Bronchial epithelial cell (primary cell): ENCODE measurements at places on chromosomes 4 and X. TPM values are rescaled to one million over a fixed set of nuclear protein-coding genes. Genes with fewer than 3 reads are reported as not detected.

DNA sequence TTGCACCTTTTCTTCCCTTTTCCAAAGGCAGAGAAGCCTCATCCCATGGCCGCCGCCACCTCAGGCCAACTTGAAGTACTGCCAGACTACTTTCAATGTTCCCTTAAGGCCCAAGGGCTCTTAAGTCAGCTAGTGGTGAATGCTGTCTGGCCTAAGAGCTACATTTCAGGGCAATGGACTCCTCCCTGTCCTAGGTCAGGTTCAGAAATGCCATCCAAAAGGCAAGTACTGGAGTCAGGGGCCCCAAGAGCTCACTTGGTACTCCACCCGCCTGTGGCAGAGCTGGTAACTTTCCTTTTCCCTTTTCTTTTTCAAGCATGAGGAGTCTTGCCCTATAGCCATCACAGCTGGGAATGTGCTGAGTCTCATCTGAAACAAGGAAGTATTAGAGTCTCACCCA is 327.1 kb downstream of the NAP1L3 start:
- no peak for DNase-seq

DNA sequence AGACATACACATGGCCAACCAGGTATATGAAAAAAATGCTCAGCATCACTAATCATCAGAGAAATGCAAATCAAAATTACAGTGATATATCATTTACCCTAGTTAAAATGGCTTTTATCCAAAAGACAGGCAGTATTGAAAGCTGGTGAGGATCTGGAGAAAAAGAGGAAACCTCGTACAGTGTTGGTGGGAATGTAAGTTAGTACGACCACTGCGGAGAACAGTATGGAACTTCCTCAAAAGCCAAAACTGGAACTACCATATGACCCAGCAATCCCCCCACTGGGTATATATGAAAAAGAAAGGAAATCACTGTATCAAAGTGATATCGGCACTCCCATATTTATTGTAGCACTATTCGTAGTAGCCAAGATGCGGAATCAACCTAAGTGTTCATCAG is 23.4 kb downstream of the ABHD18 start:
- no peak for DNase-seq

DNA sequence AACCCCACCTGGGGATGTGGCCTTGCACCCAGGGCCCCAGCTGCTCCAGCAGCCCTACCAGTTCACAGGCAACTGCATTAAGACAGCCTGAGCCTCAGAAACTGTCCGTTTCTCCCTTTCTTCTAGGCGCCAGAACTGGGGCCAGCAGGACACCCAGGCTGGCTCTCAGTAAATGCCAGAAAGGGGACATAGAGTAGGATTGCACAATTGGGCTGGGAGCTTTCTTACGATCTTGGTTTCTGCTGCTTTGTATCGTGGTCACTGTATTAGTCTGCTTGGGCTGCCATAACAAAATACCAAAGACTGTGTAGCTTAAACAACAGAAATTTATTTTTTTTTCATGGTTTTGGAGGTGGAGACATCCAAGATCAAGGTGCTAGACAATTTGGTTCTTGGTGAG is 48.4 kb downstream of the NALF2 start:
- no peak for DNase-seq

- no peak for DNase-seq
These were observed 197.6 kb downstream of the ASB9 start for GRCh38 chrX:15072259-15072658.

DNA sequence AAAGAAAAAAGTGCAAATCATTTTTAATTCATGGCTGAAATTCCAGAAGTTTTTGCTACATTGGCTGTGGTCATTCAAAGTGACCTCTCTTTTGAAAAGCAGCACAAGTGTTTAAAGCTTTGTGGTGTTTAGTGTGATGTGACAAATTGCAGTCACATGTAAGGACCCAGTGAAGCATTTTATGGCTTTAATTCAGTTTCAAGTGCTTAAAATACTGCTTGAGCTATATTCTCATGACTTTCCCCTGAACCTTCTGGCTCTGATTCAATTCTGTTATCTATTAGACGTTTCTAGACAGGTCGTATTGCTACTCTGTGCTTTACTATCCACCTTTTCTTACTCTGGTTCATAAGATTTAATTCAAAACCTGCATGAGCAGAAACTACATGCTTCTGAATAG is 105.8 kb downstream of the FAT4 start:
- DNase-seq = no peak

DNA sequence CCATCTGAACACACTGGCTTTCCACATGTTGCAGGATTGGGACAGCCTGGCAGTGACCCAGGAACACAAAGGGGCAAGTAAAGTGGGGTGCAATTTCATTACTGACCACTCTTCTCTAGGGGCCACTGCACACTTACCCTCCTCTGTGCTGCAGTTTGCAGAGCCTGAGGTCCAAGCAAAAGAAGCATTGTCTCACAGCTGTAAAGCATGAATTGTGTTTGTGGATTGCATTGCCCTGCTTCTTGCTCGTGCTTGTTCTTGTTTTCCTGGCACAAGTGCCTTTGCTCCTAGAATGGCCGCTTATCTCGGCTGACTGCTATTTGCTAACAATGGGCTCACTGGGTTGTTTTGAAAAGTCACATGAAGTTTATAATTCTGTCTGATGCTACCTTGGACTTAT is 209.1 kb upstream of the JADE1 start:
- peak; percentile 56 for DNase-seq

GRCh38 chr4:115219315-115219860 is 106.0 kb upstream of the NDST4 start:
- no peak for DNase-seq

- no peak for DNase-seq
These were observed 4.8 kb upstream of the SYNPO2 start for GRCh38 chr4:118883861-118884260.

- no peak for DNase-seq
These were observed 19.2 kb upstream of the RHOH start for GRCh38 chr4:40177591-40177990.

DNA sequence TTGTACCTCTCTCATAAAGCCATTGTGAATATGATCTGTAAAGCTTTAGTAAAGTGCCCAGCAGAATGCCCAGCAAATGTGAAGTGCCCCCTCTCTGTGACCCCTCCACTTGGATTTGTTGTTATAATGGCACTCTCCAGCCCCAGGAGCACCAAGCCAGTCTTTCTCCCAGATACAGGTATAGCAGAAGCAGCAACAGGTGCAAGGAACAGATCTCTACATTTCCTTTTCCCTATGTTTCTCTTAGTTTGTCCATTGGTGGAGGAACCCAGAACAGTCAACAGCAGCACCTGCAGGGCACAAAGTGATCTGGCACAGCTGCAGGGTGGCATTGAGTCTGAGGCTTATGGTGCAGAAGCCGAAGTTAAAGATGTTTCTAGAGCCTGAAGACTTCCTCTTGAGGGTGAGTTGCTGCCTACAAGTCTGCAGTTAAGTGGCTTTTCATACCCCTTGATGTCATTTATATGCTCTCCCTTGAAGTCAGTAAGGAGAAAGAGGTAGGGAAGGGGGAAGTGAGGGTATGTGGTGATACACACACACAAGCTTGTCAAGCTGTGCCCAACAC is 16.1 kb upstream of the CXCL3 start:
- DNase-seq = no peak

GRCh38 chr4:149343614-149344013 is 472.0 kb downstream of the IQCM start:
- DNase-seq = peak; percentile 65

DNA sequence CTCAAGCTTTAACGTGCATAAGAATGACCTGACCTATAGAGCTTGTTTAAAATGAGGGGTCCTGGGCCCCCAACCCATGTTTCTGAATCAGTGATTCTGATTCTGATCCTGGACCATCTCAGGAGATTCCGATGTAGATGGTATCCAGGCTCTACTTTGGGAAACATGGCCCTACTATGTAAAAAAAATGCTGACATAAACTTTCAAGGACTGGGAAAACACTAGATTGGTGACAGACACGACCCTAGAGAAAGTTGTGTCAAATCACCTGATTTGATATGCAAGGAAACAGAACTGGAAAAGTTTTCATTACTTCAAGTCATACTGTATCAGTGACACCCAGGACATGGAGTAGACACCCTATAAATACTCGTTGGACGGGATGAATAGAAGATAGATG is 328.5 kb downstream of the HNRNPD start:
- DNase-seq = no peak

- no peak for DNase-seq
These were observed 94.5 kb downstream of the CPZ start for GRCh38 chr4:8687083-8687482.

DNA sequence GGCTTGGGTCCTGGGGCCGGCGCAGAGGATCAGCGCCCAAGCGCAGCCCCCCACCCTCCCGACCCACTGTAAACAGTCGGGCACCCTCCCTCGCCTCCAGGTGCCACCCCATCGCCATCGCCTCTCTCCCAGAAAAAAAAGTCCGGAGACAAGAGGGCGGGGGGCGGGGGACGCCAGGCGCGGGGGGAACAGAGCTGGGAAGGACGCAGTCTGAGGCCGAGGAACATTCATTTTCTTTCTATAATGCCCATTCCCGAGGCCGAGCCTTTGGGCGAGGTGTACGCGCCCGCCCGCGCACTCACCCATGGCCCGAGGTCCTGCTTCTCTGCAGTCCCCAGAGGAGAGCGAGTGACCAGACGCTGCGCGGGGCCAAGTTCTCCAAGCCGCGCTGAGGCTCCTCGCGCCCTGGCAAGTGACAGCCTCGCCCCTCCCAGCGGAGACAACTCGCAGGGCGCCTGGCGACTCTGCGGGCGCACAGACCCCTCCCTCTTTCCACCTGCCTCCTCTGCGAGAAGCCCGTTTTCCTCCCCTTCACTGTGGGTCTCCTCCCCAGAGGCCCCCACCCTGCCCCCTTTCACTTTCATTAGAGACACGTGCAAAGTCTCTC is 63.5 kb upstream of the WDR17 start:
- DNase-seq = no peak

DNA sequence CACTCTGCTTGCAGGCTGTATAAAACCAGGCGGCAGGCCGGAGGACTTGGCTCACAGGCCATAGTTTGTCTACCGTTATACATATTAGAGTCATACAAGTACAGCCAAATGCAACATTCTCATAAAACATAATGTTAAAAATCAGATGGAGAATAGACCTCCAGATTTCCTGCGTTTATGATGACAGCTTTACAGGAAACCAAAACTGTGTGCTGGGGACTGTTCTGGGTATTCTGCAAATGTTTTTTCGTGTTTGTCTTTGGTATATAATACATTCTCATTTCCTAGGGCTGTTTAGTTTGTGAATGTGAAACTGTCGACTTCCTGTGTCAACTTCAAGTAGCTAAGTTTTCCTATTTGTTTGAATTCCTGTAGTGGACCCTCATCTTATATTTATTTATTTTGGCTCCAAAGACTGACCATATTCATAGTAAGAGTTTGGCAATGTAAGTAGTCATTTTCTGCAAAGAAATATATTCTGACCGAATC is 79.5 kb upstream of the FAM9C start:
- no peak for DNase-seq

- peak; percentile 5 for DNase-seq
These were observed 409.0 kb downstream of the BCOR start for GRCh38 chrX:39688576-39689375.

- no peak for DNase-seq
These were observed 128.6 kb downstream of the ARHGAP6 start for GRCh38 chrX:11537141-11537540.

DNA sequence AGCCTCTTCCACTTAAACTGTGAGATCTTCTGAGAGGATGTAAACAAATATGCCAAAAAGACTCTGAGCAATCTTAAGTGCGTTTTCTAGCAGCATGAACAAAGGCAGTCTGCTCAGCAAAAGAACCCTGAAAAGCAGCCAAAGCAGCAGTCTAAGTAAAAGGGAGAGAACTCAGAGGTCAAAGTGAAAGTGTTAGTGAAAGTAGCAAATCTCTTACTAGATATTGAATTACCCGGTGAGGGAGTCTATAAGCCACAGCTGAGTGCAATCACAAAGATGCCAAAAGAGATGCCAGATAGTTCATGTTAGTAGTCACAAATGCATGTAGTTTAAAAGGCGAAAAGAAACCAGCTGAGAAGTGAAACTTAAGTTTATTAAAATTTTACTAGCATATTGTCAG is 7.9 kb upstream of the GNRHR start:
- no peak for DNase-seq

GRCh38 chr4:119125931-119126330 is 9.7 kb upstream of the MYOZ2 start:
- DNase-seq = no peak

- no peak for DNase-seq
These were observed 20.7 kb downstream of the L1CAM start for GRCh38 chrX:153865321-153865580.

DNA sequence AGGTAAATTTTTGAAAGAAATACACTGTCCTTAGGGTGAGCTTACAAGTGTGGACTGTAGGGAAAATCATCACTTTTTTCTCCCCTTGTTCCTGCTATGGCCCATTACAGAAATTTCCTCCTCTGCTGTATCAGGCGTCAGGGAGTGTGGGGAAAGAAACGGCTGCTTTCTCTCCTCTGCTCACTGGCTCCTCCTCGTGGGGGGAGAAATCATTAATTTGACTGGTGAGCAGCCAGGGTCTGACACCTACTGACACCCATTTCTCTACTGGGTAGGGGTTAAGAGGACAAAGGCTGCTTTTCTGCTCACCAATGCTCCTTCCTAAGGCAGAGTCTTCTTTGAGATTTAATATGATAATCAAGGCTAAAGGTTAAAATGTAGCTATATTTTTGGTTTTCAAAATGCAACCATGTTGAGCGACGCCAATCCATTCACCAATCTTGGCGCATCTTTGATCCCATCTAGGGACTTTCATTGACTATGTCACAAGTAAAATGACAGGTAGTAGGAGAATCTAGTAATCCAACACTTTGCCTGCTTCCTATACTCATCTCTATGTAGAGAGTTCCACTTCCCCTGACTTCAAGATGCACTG is 25.1 kb downstream of the SETD7 start:
- peak; percentile 23 for DNase-seq

DNA sequence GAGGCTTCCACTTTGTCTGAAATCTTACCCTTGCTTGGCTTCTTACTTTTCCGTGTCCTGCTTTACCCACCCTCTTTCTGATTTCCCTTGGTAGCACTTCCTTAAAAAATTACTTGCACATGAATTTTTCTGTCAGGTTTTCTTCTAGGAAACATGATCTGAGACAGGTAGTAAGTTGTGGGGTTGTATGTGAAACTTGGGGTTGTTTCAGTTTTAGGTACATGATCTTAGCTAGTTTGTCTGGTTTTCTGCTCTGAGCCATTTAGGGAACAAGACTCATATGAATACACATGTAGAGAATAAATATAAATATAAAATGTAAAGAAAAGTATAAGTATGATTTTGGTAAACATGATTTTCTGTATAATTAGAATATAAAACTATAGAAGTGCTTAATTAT is 17.4 kb upstream of the ARMCX2 start:
- DNase-seq = no peak

N4BP2 gene
- total RNA-seq = 6.0 and 9.0 TPM in 2 replicates

RAB39B gene
- 0.26 and 2.6 TPM in 2 replicates for total RNA-seq

CHM gene
- 13.7 and 15.6 TPM in 2 replicates for total RNA-seq

HDAC8 gene
- total RNA-seq = 17.6 and 21.1 TPM in 2 replicates

EOLA2 gene
- total RNA-seq = 21.9 and 38.0 TPM in 2 replicates
